ENCODE measurements at places on chromosomes 5 and 9.

- DNase-seq = no peak
These were observed 52.1 kb upstream of the RGMB start for GRCh38 chr5:98721231-98721928.

- no peak for DNase-seq
These were observed 83.1 kb downstream of the JMY start for GRCh38 chr5:79318935-79319614.

DNA sequence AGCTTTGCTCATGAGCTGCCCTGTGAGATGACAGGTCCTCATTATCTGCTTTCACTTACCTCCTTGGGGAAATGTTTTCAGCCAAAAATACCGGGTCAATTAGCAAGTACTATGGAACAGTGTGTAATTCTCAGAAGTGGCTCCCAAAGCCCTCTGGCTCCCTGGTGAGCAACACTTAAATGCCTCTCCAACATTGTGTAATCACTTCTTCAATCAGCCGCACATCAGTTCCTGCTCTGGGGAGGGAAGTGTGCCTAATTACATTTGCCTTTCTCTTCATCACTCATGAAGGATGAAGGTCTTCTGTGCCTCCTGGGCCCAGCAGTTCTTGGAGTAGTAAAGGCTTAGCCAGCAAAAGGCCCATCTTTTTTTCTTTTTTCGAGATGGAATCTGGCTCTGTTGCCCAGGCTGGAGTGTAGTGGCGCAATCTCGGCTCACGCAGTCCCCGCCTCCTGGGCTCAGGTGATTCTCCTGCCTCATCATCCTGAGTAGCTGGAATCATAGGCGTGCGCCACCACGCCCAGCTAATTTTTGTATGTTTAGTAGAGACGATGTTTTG is 23.1 kb downstream of the NIM1K start:
- DNase-seq = no peak

DNA sequence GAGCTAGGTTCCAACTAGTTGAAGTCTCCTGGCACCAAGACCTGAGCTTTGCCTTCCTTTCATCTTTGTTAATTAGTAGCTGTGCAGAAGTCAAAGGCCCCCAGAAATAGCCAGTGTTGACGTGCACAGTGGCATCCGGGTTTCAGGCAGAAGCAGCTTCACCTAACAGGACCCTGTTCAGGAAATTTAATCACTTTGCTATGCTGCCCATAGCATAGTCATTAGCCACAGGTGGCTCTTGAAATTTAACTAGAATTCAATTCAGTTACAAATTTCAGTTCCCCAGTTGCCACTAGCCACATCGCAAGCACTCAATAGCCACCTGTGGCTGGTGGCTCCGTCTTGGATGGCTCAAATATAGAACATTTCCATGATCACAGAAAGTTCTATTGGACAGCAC is 179.1 kb downstream of the GOLPH3 start:
- DNase-seq = no peak

- DNase-seq = no peak
These were observed 3.5 kb downstream of the SURF1 start for GRCh38 chr9:133352635-133353340.

DNA sequence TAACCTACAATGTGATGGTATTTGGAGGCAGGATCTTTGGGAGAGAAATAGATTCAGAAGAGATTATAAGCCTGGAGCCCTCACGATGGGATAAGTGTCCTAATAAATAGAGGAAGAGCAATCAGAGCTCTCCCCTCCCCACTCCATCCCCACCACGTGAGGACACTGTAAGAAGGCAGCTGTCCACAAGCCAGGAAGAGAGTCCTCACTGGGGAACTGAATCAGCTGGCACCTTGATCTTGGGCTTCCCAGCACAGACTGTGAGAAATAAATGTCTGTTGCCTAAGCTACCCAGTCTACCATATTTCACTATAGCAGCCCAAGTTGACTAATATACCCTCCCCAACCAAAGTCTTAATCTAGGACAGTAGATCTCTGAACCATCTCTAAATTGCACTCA is 118.1 kb downstream of the SUSD1 start:
- DNase-seq = no peak

DNA sequence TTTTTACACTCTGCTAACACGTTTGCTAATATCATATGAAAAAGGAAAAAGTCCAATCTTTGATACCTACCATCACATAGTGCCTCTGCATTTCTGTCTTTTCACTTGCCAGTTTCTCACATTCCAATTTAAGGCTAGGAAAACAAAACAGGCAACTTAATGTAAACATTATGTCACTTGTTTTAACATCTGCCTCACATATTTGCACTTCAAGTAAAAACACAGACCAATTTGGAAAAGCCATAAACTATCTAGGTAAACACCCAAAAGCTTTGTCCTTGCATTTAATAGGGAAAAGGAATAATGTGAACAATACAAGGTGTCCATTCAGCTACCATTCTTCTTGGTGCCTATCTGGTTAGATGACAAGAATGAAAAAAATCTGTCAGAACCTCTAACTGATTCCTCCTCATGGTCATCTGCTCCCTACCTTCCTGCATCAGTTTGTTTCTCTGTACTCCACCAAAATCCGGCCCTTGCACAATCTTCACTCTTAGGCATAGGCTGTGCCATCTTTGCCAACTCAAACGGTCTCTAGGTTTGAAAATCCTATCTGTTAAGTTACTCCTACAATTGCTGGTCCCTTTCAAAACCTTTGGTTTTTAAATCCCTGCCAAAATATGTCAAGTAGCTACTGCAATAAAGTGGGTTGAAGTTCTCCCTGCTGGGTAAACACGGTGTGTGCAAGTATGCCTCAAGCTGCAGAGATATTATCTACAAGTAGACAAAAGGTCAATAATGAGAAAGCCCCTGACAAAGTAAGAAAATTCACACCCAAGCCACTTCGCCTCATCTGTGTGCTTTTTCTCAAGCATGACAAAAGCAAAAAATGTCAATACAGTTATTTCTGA is 3.4 kb downstream of the TLE1 start:
- DNase-seq = no peak

DNA sequence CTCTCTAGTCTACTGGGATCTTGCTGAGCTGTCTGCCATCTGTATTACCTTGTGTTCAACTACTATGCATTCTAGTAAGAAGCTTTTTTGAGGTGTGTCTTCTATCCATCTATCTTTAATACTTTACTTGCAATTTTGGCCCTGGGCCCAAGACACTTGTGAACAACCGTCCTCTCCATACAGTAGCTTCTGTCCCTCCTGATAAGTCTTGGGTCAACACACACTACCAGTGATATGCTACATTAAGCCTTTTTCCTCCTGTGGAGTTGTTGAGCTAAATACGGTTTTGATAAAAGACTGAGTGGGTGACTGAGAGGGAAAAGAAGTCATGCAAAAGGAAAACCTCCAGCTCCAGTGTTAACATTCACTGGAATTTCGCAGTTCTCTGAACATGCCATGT is 133.3 kb upstream of the PCA3 start:
- no peak for DNase-seq

DNA sequence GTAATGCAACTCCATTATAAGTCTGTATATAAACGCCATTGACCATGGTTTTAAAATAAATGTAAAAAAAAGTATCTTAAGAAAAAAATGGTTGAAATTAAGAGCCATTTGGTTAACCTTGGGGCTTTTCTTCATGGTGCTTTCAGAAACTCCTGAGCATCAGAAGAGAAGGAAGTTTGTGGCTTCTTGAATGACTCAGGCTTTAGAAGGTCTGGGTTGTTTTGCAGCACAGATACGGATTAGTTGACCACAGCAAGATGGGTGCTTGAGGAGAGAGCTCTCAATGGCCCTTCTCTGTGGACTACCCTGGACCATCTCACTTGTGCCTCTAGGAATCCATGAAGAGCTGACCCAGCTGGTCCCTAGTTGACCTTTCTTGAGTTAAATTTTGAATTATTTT is 189.5 kb downstream of the TMEM38B start:
- no peak for DNase-seq

DNA sequence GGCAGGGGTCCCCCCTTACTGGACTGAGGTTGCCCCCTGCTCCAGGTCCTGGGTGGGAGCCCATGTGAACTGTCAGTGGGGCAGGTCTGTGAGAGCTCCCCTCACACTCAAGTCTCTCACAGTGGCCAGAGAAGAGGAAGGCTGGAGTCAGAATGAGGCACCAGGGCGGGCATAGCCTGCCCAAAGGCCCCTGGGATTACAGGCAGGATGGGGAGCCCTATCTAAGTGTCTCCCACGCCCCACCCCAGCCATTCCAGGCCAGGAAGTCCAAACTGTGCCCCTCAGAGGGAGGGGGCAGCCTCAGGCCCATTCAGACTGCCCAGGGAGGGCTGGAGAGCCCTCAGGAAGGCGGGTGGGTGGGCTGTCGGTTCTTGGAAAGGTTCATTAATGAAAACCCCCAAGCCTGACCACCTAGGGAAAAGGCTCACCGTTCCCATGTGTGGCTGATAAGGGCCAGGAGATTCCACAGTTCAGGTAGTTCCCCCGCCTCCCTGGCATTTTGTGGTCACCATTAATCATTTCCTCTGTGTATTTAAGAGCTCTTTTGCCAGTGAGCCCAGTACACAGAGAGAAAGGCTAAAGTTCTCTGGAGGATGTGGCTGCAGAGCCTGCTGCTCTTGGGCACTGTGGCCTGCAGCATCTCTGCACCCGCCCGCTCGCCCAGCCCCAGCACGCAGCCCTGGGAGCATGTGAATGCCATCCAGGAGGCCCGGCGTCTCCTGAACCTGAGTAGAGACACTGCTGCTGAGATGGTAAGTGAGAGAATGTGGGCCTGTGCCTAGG is at the start of gene CSF2:
Gene CSF2 (plus strand): TSS at position 559 of the 783 bp plus-strand sequence. CDS start 35 bp downstream, at position 594.
- no peak for DNase-seq

DNA sequence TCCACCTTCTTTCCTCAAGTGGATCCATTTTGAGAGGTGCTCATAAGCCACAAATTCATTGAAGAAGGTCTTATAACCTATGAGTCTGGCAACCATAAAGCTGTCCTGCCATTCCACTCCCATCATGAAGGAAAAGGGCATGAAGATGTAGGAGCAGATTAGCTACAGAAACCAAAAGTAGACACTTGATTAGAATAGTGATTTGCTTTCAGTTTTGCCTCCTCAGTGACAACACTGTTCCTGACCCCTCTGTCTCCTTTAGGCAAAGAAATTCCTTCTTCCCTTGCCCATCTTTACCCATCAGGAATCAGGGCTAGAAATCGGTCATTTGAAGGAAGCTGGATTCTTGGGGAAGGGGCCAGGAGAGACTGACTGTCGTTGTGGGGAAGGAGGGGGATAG is 55.2 kb downstream of the SLC28A3 start:
- DNase-seq = no peak

DNA sequence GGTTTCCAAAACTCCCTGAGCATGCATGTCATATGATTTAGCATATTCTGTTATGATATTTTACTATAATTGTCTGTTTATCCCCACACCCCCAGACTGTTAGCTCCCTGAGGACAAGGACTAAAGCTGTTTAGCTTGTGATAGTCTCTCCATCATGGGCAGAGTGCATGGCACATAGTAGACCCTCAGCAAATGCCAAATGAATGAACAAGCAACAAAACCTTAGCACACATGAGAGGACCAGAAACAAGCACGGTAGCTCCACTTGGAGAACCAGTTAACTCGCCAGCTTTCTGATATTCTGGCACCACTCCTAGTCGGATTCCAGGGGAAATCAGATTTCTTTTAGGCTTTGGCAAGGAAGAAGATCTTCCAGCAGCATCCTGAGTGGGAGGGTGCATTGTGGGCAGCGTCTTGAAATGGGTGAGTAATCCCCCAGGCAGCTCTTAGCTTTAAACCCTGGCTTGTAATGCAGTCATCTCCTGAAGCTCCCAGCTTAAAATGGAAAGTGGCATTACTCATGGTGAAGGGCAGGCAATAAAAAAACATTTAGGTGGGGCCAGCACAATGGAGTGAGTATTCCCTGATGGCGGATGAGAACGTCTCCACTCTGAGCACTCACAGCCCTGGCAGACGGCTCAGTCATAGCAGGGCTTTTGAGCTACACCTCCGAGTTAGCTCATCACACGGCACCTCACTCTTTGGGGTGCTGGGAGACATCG is 41.1 kb downstream of the FGF1 start:
- DNase-seq = no peak

GRCh38 chr9:83511051-83511450 is 27.1 kb downstream of the FRMD3 start:
- no peak for DNase-seq

DNA sequence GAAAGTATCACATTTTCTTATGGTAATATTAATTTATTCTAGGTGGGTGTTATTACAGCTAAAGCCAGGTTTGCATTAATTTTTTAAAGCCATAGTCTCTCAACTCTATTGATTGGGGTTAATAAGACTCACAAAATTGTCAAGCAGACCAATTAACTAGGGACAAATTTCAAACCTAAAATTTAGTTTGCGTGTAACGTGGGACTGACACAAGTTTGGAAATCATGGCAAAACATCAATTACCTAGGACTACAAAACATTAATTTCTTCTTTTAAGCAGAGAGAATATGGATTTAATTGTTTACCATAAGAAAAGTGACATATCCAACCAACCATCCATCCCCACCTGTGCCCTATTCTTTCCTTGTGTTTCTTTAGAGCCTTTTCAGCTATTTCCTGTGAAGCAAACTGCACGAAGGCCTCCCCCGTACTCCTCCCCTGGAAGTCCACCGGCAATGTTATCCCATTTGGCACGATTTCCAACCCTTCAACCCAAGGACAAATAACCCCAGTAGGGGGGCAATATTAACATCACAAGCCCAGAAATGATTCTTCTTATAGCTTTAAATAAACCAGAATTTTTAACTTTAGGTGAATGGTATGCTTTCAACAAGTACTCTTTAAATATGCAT is 4.4 kb downstream of the HNRNPH1 start:
- DNase-seq = no peak

- DNase-seq = no peak
These were observed 135.9 kb downstream of the MACROH2A1 start for GRCh38 chr5:135263022-135263668.

- no peak for DNase-seq
These were observed 69.3 kb downstream of the HSD17B3 start for GRCh38 chr9:96232539-96233241.

DNA sequence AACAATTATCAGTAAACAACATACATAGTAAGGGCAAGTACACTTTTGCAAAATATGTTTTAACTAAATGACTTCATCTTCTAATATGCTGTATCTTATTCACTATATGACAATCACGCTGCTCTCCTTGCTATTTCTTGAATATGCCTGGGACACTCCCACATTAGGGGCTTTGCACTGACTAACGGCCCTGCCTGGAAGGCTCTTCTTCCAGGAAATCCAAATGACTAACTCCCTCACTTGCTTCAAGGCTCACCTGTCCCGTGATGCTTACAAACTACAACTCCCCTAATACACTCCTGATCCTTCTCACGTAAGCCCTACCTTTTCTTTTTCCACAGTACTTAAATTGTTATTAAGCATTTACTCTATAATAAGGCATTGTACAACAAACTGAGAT is 10.6 kb downstream of the ERP44 start:
- DNase-seq = no peak
